NCI-H1436 (cell line): ENCODE measurements at places on chromosomes 2 and 18.

GRCh38 chr2:1782514-1782913, 38.2 kb upstream of the PXDN start:
- no peak for DNase-seq

DNA sequence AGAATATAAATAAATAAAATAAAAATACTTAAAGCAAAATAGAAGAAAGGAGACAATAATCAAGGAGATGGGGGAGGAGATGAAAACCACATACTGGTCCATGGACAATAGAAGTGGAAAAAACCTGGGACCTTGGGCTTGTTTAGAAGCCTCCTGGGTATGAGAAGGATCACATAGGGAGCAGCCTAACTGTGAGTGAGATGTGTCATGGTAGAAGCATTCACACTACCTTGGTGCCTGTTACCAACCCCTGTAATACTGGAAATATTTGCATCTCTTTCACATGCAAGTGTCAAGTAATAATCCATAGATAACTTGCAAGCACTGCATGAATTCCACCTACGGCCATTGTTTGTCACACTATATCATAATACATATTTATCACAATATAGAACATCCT, 23.2 kb upstream of the RNF103 start:
- DNase-seq: no peak

GRCh38 chr2:151630372-151630771, 103.9 kb downstream of the NEB start:
- DNase-seq: no peak

- no peak for DNase-seq
Measured at GRCh38 chr18:63267975-63268721, 51.4 kb downstream of the BCL2 start.

- DNase-seq: no peak
Measured at GRCh38 chr2:101153077-101153707, 2.0 kb upstream of the TBC1D8 start.

DNA sequence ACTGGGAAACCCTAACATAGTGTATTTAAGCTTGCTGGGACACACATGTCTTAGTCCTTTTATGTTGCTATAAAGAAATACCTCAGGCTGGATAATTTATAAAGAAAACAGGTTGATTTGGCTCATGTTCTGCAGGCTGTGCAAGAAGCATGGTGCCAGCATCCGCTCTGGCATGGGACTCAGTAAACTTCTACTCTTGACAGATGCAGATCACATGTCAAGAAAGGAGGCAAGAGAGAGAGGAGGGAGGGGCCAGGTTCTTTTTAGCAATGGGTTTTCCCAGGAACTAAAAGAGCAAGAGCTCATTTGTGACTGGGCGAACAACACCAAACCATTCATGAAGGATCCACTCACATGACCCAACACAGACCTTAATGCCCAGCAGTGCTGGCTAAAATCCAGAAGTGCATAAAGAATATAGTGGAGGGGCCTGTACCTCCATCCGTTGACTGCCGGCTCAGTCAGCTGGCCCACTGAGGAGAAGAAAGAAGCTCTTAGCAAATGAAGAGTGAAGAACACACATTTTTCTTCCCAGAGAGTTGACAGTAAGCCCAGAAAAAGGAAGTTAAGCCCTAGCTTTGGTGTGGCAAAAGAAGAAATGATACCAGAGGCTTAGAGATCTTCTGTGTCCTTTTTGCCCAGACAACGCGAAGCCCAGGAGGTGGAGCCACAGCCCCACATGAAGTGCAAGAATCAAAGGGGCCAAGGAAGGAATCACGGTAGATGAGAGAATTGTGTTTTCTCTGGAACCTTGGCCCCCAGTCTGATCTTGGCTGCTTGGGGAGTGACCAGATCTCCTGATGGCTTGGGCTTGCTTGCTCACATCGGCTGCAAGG, 183.5 kb upstream of the FAM98A start:
- DNase-seq: no peak

DNA sequence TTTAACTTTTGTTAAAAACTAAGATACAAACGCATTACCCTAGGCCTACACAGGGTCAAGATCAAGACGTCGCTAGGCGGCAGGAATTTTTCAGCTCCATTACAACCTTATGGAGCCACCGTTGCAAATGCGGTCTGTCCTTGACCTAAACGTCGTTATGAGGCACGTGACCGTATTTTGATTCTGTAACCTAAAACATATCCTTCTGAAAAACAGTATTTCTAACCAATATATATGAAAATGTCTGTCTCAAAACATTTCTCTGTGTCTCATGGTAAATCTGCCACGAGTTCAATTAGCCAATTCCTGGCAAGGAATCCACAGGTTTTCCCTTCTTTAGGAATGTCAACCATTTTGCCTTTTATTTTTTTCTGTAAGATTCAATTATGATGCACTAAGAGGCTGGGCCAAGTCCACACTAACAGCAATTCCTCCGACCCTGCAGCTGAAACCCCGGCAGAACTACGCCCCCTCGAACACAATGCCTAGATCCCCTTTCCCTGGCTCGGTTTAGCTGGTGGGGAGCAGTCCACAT, 1.7 kb downstream of the RTN4 start:
- DNase-seq: no peak

DNA sequence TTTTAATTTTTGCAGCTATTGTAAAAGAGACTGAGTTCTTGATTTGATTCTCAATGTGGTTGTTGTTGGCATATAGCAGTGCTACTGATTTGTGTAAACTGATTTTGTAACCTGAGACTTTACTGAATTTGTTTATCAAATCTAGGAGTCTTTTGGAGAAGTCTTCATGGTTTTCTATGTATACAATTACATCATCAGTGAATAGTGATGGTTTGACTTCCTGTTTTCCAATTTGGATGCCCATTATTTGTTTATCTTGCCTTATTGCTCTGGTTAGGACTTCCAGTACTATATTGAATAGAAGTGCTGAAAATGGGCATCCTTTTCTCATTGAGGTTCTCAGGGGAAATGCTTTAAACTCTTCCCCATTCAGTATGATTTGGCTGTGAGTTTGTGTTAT, 99.7 kb downstream of the GULP1 start:
- DNase-seq: no peak

- no peak for DNase-seq
Measured at GRCh38 chr2:206457188-206457634, 13.9 kb downstream of the ADAM23 start.

- no peak for DNase-seq
Measured at GRCh38 chr2:220969348-220969747, 602.8 kb downstream of the EPHA4 start.

DNA sequence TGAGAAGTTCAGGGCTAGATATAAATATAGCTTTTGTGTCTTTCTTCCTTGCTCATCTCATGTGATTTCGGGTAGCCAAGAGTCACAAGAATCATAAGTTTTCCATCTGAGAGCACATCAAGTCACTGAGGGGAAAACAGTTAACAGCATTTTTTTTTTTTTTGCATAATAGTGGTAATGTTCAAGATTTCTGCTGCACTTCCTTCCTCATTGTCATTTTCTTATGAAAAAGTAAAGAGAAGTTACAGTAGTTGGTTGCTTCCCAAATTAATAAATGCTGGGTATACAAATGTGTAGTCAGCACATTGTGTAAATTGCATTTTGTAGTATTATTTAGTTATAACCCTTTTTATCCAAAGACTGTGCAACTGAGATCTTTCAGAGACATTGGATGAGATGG, 93.6 kb downstream of the ZEB2 start:
- DNase-seq: no peak
